Naive thymus-derived CD8-positive, alpha-beta T cell (primary cell): ENCODE measurements at places on chromosomes 7 and 10. TPM values are rescaled to one million over a fixed set of nuclear protein-coding genes. Genes with fewer than 3 reads are reported as not detected.

DNA sequence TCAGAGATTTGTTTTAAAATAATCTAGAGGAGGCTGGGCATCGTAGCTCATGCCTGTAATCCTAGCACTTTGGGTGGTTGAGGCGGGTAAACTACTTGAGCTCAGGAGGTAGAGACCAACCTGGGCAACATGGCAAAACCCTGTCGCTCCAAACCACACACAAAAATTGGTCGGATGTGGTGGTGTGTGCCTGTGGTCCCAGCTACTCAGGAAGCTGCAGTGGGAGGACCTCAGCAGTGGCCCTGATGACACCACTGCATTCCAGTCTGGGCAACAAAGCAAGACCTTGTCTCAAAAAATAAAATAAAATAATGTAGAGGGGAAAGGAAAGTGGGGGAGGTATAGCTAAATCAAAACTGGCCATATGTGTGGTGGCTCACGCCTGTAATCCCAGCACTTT lies 13.9 kb upstream of the PPP3CB start:
- H3K27ac ChIP-seq, result no peak overlapping the region
- H3K36me3 ChIP-seq, result peaks cover 13% of the 10 kb centered on the region
- no peaks in the 10 kb centered on the region for H3K27me3 ChIP-seq

GRCh38 chr10:103547391-103547946 lies 54.0 kb downstream of the NEURL1 start:
- DNase-seq, result no peak
- peaks cover 19% of the 10 kb centered on the region for H3K4me1 ChIP-seq
- H3K27ac ChIP-seq, result no peak overlapping the region
- no peak overlapping the region for H3K4me3 ChIP-seq

- H3K4me1 ChIP-seq, result no peaks in the 10 kb centered on the region
- no peak overlapping the region for H3K4me3 ChIP-seq
- H3K27me3 ChIP-seq, result peaks cover 1% of the 10 kb centered on the region
Observed at GRCh38 chr7:121545418-121545817, 149.3 kb upstream of the FAM3C start.

GRCh38 chr7:30148951-30149459 lies 14.2 kb downstream of the MTURN start:
- H3K27ac ChIP-seq, result no peak overlapping the region
- H3K27me3 ChIP-seq, result no peaks in the 10 kb centered on the region
- no peaks in the 10 kb centered on the region for H3K4me1 ChIP-seq
- DNase-seq, result peak; percentile 51
- no peaks in the 10 kb centered on the region for H3K36me3 ChIP-seq

- H3K36me3 ChIP-seq, result peaks cover 6% of the 10 kb centered on the region
- H3K27me3 ChIP-seq, result peaks cover 14% of the 10 kb centered on the region
- no peak overlapping the region for H3K27ac ChIP-seq
- no peak overlapping the region for H3K4me3 ChIP-seq
- no peak for DNase-seq
- no peaks in the 10 kb centered on the region for H3K4me1 ChIP-seq
Observed at GRCh38 chr10:92413011-92413410, 122.0 kb downstream of the MARCHF5 start.

DNA sequence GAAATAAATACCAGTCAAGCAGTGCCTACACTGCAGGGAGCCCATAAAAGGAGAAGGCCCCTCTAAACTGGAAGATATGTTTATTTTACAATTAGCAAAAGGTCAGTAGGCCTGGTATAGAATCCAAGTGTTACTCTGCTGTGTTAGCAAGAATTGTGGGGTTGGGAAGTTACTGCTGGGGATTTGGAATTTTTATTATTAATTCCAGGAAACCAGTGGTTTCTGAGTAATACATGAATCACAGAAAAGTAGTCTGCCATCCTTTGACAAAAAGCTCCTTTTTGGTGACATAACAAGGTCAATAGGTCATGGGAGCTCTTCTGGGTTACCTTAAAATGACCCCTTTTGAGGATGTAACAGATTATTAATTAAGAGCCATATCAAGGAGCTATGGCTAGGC lies 67.4 kb downstream of the ZNF92 start:
- H3K36me3 ChIP-seq, result no peaks in the 10 kb centered on the region
- no peak overlapping the region for H3K4me3 ChIP-seq
- DNase-seq, result no peak
- H3K27ac ChIP-seq, result no peak overlapping the region
- no peaks in the 10 kb centered on the region for H3K4me1 ChIP-seq

DNA sequence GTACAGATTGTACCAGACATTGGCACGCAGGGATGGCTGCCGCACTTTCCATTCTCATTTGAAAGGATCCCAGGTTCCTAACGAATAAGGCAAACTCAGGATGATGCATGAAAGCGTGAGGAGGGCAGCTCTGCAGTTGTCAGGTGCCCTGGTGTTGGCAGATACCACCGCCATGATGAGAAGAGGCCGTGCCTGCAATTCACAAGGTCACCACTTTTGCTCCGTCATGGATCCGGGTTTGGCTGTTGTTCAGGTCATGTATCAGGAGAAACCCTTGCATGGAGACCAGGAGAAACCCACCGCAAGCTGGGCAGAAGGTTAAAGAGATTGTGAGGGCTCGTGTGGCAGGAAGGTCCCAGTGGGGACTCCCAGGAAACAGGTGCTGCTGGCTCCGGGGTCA lies 233.2 kb downstream of the KLF6 start:
- H3K4me3 ChIP-seq, result no peak overlapping the region
- no peak for DNase-seq
- H3K36me3 ChIP-seq, result peaks cover 2% of the 10 kb centered on the region
- peaks cover 7% of the 10 kb centered on the region for H3K4me1 ChIP-seq
- H3K27me3 ChIP-seq, result peaks cover 4% of the 10 kb centered on the region

DNA sequence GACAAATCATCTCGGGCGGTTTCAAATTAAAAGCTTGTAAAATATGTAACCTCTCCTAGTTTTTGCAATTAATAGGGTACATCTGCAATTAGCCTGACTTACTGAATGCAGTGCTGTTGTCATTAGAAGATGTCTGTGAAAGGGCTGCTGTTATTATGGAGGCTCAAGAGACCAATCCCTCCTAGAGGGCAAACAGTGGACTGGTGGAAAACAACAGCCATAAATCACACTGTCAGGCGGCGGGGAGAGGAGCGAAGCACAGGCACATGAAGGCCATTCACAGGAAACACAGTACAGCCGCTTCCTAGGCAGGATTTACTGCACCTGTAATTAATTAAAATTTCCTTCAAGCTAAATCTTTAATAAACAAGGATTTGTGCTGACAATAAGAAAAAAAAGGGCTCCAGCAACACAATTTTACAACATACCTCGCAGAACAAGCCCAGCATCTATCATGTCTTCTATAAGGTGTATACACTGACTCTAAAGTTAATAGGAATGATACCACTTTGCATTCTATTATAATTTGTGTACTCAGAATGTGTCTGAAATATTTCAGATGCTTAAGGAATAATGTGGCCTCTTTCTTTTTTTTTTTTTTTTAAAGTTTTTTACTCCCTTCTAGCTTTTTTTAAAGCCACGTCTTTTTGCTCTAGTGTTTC lies 50.7 kb downstream of the ERCC6 start:
- DNase-seq, result no peak
- no peaks in the 10 kb centered on the region for H3K27me3 ChIP-seq
- H3K36me3 ChIP-seq, result peaks cover 50% of the 10 kb centered on the region

DNA sequence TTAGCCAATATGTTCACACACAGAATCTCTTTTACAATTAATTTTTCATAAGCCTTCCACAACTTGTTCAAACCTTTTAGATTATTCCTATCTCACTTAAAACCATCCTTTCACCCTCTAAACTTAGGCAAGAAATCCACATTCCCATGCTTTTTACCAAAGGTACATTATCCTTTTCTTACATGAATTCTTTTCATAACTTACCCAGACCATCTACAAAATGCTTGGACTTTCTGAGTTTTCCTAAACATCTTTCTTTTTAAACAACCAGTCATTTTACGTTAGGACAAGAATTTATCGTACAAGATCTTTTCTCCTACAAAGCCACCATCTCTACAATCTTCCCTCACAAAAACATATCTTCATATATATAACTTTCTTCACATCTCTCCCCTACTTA lies 18.8 kb upstream of the GARS1 start:
- peaks cover 7% of the 10 kb centered on the region for H3K4me1 ChIP-seq
- H3K27ac ChIP-seq, result no peak overlapping the region
- no peaks in the 10 kb centered on the region for H3K27me3 ChIP-seq
- no peak overlapping the region for H3K4me3 ChIP-seq

DNA sequence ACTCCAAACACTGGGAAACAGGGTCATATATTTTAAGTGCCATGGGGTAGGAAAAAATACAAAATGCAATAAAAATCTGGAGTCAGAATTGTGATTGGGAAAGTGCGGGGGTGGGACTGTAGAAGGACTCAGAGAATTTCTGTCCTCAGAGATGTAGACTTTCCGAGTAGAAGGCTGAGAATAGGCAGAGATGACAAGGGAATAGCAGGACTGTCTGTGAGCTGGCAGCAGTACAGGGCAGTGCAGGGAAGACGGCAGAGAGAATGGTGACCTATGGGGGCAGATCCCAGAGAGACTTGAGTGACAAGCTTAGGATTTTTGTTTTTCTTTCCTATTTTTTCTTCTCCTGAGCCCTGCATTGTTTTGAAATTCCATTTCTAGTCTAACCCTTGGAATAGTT lies 127.6 kb downstream of the SLC16A9 start:
- no peaks in the 10 kb centered on the region for H3K4me1 ChIP-seq
- DNase-seq, result no peak
- peaks cover 2% of the 10 kb centered on the region for H3K27me3 ChIP-seq
- H3K4me3 ChIP-seq, result no peak overlapping the region

DNA sequence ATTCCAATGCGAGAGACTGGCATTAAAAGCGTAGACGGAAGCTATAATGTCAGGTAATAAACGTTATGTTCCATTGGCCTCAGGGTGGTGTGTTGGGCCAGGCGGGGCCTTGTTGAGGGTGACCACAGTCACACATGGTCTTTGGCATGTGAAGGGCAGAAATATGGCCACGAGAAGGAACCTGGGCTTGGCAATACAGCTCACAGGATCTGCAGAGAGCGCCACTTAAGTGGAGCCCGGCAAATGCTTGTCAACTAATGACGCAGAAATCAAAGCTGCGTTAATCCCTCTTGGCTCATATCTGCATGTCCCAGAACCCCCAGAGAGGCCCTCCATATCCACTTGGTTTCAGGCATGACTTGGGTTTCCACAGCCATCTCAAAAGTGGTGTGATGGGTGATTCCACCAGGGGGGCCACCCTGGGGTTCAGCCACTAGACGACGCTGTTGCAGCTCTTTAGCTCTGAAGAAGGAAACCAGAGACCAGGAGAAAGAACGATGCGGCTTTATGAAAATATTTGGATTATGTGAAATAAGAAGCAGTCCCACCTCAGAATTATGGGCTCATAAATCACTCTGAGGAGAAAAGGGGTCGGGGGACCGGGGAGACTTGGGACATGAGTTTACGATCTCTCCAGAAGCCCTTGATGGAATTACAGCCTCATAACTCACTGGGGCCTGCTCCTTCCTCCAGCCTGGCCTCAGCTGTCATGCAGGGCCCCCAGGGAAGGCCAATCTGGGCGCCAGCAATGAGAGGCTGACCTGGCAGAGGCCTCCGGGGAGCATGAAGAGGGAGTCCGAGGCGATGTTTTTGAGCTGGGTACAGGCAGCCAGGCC lies 462.5 kb downstream of the PLXNA4 start:
- no peak for DNase-seq
- H3K36me3 ChIP-seq, result no peaks in the 10 kb centered on the region
- no peaks in the 10 kb centered on the region for H3K4me1 ChIP-seq
- H3K27me3 ChIP-seq, result peaks cover 3% of the 10 kb centered on the region
- H3K27ac ChIP-seq, result no peak overlapping the region

DNA sequence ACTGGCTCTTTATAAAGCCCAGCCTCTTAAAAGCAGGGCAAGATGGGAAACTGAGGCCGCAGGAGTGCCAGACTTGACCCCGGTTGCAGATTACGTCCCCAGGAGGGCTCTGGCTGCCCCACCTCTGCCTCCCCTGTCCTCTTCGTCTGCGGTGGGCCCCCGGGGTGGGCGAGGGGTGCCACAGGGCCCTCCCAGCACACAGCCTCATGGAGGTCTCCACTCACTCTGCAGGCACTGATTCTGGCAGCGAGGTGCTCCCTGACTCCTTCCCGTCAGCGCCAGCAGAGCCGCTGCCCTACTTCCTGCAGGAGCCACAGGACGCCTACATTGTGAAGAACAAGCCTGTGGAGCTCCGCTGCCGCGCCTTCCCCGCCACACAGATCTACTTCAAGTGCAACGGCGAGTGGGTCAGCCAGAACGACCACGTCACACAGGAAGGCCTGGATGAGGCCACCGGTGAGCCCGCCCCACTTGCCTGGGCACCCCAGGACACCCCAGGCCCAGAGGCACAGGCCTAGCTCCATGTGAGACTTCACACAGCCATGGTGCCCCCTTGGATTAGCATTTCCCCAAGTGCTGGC lies 39.4 kb upstream of the SLC29A3 start:
- H3K27me3 ChIP-seq, result no peaks in the 10 kb centered on the region
- H3K4me1 ChIP-seq, result peaks cover 8% of the 10 kb centered on the region
- no peak for DNase-seq
- H3K4me3 ChIP-seq, result no peak overlapping the region
- no peaks in the 10 kb centered on the region for H3K36me3 ChIP-seq

- no peaks in the 10 kb centered on the region for H3K4me1 ChIP-seq
- H3K27me3 ChIP-seq, result peaks cover 5% of the 10 kb centered on the region
- H3K27ac ChIP-seq, result no peak overlapping the region
Observed at GRCh38 chr7:50589364-50589763, 24.2 kb upstream of the DDC start.

GRCh38 chr7:158683541-158683940 lies 21.1 kb downstream of the NCAPG2 start:
- H3K27ac ChIP-seq, result no peak overlapping the region
- peaks cover 9% of the 10 kb centered on the region for H3K4me1 ChIP-seq
- peaks cover 5% of the 10 kb centered on the region for H3K36me3 ChIP-seq
- H3K4me3 ChIP-seq, result no peak overlapping the region
- H3K27me3 ChIP-seq, result no peaks in the 10 kb centered on the region

DNA sequence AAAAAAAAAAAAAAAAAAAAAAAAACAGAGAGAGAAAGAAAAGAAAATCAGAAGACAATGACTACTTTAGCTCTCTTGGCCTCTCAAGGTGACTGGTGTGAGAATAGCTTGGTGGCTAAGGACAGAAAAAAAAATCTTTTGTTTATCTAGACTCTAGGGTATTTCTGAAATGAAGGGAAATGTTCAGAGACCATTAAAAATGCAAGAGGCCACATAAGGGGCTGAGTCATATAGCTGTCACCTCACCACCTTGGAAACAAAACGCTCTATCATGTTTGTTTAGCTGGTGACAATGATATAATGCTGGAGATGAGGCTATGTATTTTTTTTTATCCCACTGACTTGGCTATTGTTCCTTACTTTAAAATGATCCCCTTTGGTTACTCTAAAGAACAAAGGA lies 287.0 kb upstream of the CDC14C start:
- no peaks in the 10 kb centered on the region for H3K36me3 ChIP-seq
- no peak overlapping the region for H3K27ac ChIP-seq
- H3K27me3 ChIP-seq, result no peaks in the 10 kb centered on the region
- no peaks in the 10 kb centered on the region for H3K4me1 ChIP-seq
- DNase-seq, result no peak
- H3K4me3 ChIP-seq, result no peak overlapping the region

The IRF5 gene
- total RNA-seq, result 2.3 TPM

The POLR2J2 gene
- total RNA-seq, result 32.3 TPM

The PAPOLB gene
- total RNA-seq, result not detected

The MBL2 gene
- not detected for total RNA-seq

The AUTS2 gene
- 3.8 TPM for total RNA-seq
